ENCODE measurements at places on chromosomes 2 and 18.

- DNase-seq: no peak
Observed at GRCh38 chr2:105772362-105772761, 27.6 kb downstream of the NCK2 start.

DNA sequence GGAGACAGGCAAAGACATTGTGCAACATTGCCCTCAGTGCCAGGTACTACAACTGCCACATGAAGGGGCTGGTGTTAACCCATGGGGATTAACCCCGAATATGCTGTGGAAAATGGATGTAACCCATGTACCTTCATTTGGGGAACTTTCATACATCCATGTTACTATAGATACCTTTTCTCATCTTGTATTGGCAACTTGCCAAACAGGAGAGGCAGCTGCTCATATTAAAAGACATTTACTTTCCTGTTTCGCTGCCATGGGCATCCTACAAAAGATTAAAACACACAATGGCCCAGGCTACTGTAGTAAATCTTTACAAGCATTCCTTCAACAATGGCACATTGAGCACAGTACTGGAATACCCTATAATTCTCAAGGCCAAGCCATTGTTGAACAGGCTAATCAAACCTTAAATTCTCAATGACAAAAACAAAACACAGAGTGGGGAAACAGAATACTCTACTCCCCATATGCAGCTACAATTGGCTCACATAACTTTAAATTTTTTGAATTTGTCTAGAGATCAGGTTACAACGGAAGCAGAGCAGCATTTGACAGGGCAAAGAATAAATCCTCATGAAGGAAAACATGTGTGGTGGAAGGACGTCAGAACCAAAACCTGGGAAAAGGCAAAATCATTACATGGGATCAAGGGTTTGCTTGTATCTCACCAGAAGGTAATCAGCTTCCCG is 1723.5 kb upstream of the LRRTM1 start:
- DNase-seq: no peak

- DNase-seq: no peak
Observed at GRCh38 chr2:180728928-180729559, 251.4 kb upstream of the UBE2E3 start.

- DNase-seq: no peak
Observed at GRCh38 chr2:152440049-152440448, 105.1 kb downstream of the FMNL2 start.

GRCh38 chr2:154233231-154233630 is 361.5 kb downstream of the GALNT13 start:
- no peak for DNase-seq

DNA sequence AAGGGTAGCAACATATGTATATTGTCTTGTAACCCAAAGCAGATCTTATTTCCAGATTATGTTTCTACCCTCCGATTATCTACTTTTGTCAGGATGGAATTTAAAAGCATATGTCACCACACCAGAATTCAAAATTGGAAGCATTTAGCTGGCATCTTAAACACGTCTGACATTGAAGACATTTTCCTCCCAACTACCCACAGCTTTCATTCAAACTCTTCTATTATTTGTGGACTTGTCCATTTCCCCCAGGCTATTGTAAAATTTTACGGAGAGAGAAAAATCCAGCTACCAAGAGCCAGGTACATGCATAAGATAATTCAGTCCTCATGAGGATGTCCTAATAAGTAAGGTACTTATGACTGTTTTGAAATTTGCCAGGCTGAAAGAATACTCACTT is 659.3 kb downstream of the LRRTM4 start:
- DNase-seq: no peak

DNA sequence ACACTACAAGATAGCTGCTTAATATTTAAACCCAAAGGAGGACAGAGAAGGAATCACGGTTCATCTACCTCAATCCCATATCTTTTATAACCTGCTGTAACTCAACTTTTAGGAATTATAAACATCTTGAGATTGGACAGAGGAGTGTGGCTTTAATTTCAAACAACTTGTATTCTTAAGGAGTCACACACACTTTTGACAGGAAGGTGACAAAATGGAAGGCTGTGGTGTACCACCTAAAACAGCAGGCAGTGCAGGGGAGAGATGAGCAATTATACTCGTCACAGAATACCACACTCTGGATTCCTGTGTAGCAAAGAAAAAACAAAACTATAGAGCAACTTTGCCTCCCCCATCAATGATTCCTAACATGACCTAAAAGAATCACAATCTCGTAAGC is 194.8 kb downstream of the ZEB2 start:
- DNase-seq: peak; percentile 53

GRCh38 chr18:46196627-46197243 is 92.5 kb downstream of the HAUS1 start:
- no peak for DNase-seq

- DNase-seq: no peak
Observed at GRCh38 chr2:158006961-158007719, 94.5 kb upstream of the UPP2 start.

DNA sequence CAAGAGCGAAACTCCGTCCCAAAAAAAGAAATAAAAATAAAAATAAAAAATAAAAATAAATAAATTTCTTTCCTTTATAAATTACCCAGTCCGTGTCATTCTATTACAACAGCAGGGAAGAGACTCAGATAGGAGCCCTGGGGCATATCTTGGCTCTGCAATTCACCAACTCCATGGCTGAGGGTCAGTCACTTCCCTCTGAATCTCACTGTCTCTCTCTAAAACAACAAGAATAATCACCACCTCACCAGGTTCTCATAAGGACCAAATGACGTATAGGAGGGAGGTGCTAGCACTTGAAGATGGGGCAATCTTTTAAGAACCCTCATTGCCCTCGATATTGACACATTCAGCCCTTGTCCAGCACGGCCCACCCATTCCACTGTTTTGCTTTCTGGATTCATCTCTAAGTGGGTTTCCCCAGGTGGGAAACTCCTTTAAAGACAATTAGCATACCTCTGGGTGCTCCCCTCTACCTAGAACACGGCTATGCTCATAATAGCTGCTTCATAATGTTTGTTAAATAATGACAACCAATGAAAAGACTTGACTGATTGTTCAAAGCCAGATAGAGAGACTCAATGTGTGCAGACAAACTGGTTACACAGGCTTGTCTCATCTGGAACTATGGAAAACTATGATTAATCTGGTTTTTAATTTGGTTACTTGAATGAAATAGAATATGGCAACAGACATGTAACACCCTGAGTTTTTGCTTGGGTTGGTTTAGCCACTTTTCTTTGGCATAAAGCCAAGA is 15.1 kb downstream of the MYCN start:
- DNase-seq: no peak

DNA sequence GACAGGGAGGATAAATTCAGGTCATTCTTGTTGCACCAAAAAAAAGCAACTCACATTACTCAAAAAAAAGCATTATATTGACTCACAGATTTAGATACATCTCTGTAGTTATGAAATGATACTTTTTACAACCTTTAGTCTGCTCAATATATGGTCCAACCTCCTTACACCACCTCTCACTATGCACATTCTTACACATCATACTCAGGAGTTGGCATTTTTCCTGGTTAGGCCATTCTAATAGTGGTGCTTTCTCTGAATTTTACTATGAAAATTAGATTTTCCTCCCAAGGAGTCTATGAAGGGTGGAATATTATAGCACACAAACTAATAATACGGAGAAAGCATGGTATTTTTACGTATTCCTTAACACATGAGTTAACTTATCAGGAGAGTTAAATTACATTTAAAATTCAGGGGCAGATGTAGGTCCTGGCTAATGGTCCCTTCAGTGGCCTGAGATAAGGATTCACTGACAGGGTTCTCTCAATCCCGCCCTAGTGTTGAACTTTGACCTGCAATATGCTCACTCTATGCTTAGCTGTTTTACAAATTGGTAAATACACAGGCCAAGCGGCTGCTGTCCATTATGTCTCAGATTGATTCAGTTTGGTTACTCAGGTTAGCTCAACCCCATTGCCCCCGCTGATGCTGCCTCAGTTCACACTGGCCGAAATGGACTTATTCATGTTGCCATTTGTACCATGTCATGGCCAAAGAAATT is 153.6 kb downstream of the NCKAP5 start:
- no peak for DNase-seq

DNA sequence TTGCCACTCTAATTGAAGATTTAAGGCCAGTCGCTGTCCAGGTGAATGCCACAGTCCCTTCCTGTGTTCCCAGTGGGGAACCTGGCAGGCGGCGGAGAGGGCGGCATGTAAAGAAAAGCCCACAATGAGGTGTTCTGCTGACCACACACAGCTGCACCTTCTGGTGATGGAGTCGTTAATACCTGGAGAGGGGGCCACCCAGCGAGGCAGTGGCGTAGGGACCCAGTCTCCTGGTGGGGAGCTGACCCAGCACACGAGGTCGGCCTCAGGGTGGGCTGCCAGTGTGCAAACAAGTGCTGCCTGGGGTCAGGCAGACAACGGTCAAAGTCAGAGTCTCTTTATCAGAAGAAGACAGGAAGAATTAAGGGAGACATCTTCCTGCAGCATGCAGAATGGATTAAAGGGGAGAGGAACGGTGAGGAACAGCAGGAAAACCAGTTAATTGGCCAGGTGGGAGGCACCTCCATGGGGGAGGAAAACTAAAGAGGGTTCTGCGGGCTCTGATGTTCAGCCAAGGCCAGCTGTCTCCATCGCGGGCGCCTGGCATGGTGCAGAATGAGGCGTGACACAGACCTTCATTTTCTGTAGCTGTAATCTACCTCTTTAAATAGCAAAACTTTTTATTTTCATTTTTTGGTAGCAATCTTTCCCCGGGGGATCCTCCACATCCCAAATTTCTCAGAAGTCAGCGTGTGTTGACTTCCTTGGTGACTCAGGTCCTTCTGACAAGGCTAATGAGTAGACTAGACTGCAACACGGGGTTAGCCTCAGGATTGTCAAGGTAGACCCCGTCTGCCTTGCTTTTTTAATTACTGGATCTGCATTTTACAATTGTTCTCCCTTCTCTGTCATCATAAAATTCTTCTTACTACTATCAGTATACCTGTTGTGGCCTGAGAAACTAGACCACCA is 78.3 kb downstream of the SMAD7 start:
- no peak for DNase-seq

GRCh38 chr2:106175086-106175850 is 18.8 kb downstream of the UXS1 start:
- no peak for DNase-seq

GRCh38 chr18:3153107-3153704 is 66.6 kb downstream of the MYOM1 start:
- no peak for DNase-seq

- DNase-seq: no peak
Observed at GRCh38 chr2:191150230-191150599, 579 bp downstream of the STAT4 start.

- DNase-seq: no peak
Observed at GRCh38 chr2:30226144-30227032, 4.9 kb upstream of the LBH start.

- DNase-seq: no peak
Observed at GRCh38 chr18:3726238-3726951, 276.4 kb downstream of the TGIF1 start.

GRCh38 chr2:172285010-172285621 is 142.3 kb upstream of the ITGA6 start:
- DNase-seq: no peak

DNA sequence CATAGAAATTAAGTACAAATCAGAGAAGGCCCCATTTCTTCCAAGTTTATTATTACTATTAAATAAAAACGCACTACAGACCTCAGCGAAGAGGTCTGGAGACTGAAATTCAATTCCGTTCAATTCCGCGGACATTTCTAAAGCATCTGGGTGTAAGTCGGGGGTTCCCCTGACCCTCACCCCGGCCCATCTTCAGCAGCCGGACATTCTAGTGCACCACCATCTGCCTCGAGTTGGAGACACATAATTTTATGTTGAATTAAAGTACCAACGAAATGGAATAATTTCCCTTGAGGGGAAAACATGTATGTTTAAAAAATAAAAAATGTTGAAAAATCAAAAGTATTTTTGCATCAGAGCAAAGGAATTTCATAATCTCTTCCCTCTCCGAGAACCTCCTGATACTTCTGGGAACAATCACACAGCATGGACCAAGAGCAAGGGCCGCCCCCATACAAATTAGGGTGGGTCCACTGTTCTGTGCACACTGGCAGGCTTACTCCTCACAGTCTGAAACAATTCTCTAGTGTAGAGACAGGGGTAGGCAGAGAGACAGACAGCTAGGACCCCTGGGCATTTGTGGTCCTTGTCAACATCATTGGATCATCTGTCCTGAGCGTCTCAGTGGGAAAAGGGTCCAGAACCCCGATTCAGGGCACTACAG is 29.3 kb downstream of the MBP start:
- no peak for DNase-seq

GRCh38 chr2:129910446-129911362 is 68.8 kb upstream of the RAB6C start:
- DNase-seq: no peak

GRCh38 chr2:31258351-31258750 is 24.4 kb downstream of the EHD3 start:
- no peak for DNase-seq

- DNase-seq: no peak
Observed at GRCh38 chr2:2904721-2905350, 472.8 kb downstream of the EIPR1 start.

DNA sequence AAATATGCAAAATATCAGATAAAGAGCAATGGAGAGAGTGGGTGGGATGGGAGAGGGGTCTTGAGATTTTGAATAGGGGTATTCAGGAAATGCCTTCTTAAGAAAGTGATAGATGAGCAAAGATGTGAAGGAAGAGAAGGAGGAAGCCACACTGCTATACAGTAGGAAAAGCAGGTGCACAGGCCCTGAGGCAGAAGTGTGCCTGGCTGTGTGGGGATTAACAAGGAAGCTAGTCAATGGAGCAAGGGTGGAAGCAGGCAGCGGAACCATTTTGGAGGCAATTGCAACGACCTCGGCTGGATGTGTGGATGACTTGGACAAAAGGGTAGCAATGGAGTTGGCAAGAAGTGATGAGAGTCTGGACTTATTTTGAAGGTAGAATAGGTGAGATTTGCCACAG is 11.0 kb upstream of the CNGA3 start:
- no peak for DNase-seq

GRCh38 chr2:191190861-191191552 is 40.2 kb upstream of the STAT4 start:
- DNase-seq: no peak

- no peak for DNase-seq
Observed at GRCh38 chr2:59019566-59020159, 778.5 kb upstream of the FANCL start.

- DNase-seq: no peak
Observed at GRCh38 chr2:15313657-15314056, 247.5 kb downstream of the NBAS start.

- DNase-seq: no peak
Observed at GRCh38 chr18:49802623-49803022, 10.7 kb downstream of the ACAA2 start.

GRCh38 chr18:50285631-50286321 is 1.7 kb downstream of the CXXC1 start:
- DNase-seq: no peak

GRCh38 chr2:201698588-201699226 is at the start of gene MPP4:
MPP4 (minus strand) TSS chr2:201698644; CDS start chr2:201693954, 4,690 bp downstream.
- no peak for DNase-seq

Measured in GM12864 (cell line).